ENCODE measurements at places on chromosomes 7 and 10.

- DNase-seq: no peak
Measured at GRCh38 chr10:131860311-131860710, 40.5 kb upstream of the PPP2R2D start.

- DNase-seq: no peak
Measured at GRCh38 chr10:94097656-94098055, 103.9 kb downstream of the PLCE1 start.

- DNase-seq: no peak
Measured at GRCh38 chr7:29647020-29647654, 83.5 kb downstream of the PRR15 start.

DNA sequence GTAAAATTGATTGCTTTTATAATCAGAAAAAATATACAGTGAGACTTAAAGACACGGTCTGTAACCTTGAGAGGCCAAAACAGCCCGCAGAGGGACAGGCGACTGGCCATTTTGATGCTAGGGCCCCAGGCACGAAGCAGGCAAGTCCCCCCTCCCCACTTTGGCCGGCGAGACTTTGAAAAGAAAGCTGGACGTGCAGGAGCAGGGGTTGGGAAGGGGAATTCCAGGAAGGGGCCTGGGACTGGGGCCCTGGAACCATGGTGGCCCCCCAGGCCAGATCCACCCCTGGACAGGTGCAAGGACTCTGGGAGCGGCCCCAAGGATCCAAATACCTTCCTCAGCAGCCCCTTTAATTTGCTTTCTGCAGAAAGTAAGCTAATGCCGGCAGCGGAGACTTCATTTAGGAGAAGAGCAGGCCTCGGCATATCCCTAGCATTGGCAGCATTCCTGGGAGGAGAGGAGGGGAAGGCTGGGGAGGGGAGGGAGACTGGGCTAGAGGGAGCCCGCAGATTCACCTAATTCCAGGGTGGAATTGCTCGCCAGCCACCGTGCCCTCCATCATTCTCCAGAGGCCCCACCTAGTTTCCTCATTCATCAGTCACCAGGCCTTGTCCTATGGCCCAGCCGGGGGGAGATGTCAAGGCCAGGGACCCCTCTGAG, 24.9 kb upstream of the TNRC18 start:
- no peak for DNase-seq

- peak; percentile 73 for DNase-seq
Measured at GRCh38 chr7:11648980-11649379, 183.0 kb downstream of the THSD7A start.

DNA sequence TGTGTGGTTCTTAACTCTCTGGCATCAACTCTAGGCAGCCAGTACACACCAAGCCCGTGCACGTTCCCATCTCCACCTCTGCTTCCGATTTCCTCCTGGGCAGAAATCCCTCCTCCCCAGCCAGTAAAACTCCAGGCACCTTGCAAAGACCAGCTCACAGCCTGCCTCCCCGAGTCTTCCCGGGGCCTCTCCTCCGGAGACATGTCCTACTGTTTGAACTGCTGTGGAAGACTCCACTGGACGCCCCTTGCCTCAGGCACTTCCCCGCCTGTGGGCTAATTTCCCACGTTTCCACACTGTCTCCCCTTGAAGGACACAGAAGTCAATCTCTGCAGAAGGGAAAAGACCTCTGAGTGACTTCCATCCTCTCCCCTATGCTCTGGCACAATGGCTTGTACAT, 210.7 kb upstream of the FRMD4A start:
- no peak for DNase-seq

- DNase-seq: no peak
Measured at GRCh38 chr10:47186941-47187340, 113.1 kb upstream of the GDF10 start.

DNA sequence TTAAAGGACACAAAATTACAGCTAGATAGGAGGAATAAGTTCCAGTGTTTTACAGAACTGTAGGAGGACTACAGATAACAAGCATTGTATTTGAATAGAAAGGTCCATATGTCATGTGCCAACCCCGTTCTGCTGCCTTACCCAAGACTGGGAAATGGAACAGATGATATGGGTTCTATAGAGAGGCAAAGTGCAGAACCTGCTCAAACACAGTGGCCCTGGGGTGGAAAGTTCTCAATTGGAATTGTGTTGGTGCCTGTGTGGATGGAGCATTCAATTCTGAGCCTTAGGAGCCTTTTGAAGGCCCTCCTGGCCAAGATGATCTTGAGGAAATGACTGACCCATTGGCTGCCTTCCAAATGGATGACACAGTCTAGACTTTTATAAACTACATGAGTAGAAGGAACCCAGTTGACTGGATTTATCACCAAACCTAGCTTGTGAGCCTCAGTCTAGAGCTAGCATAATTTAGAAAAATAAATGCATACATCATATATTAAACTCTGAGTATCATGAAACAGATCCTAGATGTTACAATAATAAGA, 4.1 kb upstream of the PRSS1 start:
- DNase-seq: no peak

DNA sequence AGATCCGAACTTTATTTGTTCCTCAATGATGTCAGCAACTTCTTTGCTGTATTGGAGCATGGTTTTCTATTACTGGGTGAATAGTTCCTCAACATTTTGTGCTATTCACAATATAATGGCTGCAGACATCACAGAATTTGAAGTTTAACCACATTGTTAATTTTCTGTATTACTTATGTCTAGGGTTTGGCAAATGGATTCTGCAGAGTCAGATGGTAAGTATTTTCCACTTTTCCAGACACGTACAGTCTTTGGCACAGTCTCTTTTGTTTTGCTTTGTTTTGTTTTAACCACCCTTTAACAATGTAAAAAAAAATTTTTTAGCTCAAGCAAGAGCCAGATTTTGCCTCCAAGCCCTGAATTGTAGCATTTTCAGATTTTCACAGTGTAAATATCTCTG, 36.8 kb upstream of the FOXK1 start:
- no peak for DNase-seq

GRCh38 chr7:118052336-118052735, 131.6 kb upstream of the LSM8 start:
- no peak for DNase-seq

DNA sequence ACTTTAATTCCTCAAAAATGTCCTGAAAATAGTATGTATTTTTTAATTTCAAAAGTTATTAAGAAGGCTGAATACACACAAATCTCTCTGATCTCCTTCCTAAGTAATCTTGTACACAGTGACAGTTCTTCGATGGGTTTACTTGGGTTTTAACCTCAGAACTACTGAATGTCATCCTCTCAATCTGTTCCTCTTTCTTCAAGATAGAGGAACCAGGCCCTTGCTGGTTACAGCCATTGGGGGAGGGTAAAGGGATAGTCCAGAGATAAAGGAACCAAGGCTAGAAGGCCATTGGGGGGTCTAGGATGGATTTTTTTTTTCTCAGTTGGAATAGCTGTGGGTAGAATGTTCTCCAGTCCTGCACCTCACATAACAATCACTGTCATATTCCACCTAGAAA, 224.9 kb downstream of the SKIDA1 start:
- no peak for DNase-seq

- DNase-seq: no peak
Measured at GRCh38 chr10:129495698-129496097, 28.7 kb downstream of the MGMT start.

DNA sequence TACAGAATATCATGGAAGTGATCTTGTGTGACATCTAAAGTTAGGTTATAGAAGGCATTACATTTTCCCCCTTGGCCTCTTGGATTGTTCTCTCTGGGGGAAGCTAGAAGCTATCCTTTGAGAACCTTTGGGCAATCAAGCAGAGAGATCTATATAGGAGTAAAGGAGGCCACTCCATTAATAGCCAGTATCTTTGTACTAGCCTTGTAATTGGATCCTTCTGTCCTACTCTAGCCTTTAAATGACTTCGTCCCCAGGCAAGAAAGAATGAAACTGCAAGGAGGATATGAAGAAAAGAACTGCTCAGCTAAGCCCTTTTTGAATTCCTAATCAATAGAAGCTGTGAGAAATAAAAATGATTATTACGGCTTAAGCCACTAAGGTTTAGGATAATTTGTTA, 230.9 kb downstream of the AGMO start:
- DNase-seq: no peak

- DNase-seq: peak; percentile 81
Measured at GRCh38 chr10:35421553-35422178, 85.4 kb downstream of the CCNY start.

- peak; percentile 89 for DNase-seq
Measured at GRCh38 chr10:96587264-96588059, 650 bp upstream of the TM9SF3 start.

GRCh38 chr10:42488416-42488815, 150.0 kb downstream of the ZNF33B start:
- DNase-seq: peak; percentile 61

GRCh38 chr7:141519623-141520022, 31.6 kb upstream of the AGK start:
- DNase-seq: no peak

DNA sequence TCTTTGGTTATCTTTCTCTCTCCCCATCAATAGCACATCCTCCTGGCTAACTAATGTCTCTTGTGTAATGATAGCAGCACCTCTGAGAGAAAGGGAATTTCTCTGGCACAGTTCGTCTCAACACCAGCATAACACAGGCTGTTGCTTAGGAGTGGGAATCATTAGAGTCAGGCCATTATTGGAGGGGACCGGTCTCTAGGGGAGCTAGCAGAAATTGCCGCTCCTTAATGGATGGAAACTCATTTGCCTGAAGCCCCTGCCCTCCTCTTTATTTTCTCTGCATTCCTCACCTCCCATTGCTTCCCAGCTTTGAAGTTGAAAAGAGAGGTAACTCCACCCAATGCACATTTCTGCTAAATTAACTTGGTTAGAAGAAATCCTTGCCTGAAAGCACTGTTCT, 11.9 kb downstream of the LRRC4 start:
- no peak for DNase-seq

DNA sequence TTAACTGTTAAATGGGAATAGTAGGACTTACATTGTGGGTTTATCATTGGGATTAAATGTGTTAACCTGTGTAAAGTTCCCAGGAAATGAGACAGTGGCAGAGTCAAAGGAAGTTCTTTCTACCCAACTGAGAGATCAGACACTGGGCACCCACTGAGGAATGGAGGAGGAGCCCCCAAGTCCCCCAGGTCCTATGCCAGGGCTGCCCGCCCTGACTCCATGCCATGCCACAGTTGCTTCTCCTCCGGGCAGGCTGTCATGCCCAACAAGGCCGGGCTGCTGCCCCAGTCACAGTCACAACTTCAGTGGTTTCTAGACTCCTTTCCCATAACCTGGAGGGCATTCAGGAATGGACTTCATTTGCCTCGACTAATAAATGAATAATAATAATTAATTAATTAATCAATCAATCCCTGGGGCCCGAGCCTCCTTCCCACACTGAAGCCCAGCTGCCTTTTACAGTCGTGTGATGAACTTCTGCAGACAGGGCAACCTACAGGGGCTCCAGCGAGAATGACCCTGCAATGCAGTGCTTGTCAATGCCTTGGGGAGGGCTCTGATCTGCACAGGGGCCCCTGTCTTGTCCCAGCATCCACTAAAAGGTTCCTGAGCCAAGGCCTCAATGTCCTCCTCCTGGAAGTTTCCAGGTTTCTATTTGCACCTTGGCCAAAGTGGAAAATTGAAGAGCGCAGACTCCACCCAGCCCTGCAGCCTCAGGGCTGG, 32.4 kb downstream of the DRGX start:
- no peak for DNase-seq

GRCh38 chr7:70630440-70630817, 501.5 kb upstream of the GALNT17 start:
- no peak for DNase-seq

DNA sequence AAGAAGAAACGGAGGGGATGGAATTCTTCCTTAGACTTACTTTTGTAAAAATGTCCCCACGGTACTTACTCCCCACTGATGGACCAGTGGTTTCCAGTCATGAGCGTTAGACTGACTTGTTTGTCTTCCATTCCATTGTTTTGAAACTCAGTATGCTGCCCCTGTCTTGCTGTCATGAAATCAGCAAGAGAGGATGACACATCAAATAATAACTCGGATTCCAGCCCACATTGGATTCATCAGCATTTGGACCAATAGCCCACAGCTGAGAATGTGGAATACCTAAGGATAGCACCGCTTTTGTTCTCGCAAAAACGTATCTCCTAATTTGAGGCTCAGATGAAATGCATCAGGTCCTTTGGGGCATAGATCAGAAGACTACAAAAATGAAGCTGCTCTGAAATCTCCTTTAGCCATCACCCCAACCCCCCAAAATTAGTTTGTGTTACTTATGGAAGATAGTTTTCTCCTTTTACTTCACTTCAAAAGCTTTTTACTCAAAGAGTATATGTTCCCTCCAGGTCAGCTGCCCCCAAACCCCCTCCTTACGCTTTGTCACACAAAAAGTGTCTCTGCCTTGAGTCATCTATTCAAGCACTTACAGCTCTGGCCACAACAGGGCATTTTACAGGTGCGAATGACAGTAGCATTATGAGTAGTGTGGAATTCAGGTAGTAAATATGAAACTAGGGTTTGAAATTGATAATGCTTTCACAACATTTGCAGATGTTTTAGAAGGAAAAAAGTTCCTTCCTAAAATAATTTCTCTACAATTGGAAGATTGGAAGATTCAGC, 158.7 kb upstream of the LANCL2 start:
- no peak for DNase-seq

All from fibroblast of gingiva (primary cell).